Choroid plexus epithelial cell (primary cell): ENCODE measurements at places on chromosomes 11 and 22.

GRCh38 chr11:58580311-58580710 is 1.4 kb downstream of the ZFP91 start:
- no peak for DNase-seq

GRCh38 chr22:25765016-25765367 is 23.0 kb downstream of the MYO18B start:
- DNase-seq: no peak

DNA sequence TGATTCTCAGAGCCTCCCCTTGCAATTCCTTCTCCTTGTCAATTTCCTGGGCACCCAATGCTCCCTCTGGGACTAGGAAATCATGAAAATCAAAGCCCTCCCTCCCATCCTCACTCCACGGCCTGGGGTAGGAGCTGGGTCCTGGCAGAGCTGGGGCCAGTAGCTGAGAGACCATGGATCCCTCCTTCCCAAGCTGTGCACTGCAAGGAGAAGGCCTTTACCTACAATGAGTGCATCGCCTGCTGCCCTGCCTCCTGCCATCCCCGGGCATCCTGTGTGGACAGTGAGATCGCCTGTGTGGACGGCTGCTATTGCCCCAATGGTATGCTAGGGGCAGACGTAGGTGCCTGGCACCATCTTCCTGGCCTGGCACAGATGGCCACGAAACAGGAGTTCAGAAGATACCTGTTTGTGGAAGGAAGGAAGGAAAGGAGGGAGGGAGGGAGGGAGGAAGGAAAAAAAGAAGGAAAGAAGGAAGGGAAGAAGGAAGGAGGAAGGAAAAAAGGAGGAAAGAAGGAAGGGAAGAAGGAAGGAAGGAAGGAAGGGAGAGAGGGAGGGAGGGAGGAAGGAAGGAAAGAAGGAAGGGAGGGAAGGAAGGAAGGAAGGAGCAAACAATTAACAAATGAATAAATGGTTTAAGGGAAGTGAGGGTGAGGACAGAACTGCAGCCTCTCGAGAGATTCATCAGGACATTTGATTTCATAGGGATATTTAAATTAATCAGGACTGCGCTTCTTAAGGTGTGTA is 12.5 kb downstream of the OTOG start:
- DNase-seq: no peak

- DNase-seq: peak; percentile 95
Measured at GRCh38 chr11:73931039-73931645, 19.7 kb upstream of the DNAJB13 start.

DNA sequence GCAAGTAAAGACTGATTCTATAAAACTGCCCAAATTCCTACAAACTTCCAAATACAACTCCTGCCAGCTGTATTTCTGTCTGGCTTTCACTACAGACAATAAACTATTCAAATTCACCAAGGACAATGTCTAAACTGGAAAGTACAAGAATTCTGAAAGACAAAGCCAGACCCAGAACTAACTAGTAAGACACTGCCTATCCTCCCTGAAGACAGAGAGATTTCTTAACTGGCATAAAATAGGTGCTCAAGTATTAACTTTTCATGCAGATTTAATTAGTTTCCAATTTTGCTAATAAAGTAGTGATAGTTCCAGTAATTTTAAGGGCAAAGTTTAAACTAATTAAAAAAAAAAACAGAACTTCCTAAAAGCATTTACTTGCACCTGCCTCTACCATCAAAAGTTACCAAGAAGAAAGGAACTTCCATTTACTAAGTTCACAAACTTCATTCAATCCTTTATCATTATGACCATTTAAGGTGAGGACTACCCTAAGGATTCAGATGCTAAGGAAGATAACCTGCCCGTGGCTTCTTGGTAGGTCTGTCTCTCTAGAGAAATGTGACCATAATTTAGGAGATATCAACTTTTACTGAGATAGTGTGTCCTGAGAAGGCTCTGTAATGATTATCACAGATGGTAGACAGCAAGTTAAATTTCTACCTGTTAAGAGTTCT is 45.2 kb downstream of the CELF1 start:
- no peak for DNase-seq

GRCh38 chr11:129637983-129638776 is 177.5 kb upstream of the TMEM45B start:
- DNase-seq: no peak

GRCh38 chr22:49357661-49358440 is 469.8 kb downstream of the BRD1 start:
- no peak for DNase-seq

DNA sequence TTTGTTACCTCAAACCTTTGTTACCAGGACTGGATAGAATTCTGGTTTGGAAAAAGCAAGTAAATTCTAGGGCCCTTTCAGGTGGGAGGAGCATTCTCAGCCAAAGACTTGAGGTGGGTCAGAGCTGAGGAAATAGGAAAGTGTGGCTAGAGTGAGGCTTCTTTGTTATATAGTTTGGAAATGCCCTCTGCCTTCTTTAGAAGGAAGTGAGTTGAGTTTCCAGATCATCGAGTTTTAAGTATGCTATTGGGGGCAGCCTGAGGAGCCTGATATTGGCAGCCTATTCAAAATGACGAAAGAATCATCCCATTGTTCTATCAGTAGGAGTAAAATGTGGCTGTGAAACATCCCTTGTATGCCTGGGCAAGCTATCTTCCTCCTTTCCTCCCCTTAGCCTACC is 134.1 kb downstream of the ARHGAP42 start:
- no peak for DNase-seq

GRCh38 chr22:22418957-22419356 is 89.6 kb downstream of the ZNF280B start:
- no peak for DNase-seq

DNA sequence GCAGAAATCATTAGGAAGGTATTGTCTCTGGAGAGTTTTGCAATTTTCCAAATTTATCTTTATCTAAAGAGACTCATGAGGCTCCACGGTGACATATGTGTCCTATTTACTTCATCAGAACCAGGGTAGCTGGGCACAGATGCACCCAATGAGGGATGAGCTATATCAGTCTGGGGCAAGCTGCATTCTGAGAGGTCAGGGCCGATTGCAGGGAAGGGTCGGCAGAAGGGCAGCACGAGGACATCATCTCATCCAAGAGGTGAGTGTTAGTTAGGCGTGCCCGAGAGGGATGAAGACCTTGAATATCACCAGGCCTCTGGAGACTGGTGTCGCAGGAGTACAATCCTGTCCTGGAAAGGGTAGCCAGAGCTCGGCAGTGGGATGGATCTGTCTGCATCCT is 41.0 kb upstream of the SPON1 start:
- DNase-seq: no peak

DNA sequence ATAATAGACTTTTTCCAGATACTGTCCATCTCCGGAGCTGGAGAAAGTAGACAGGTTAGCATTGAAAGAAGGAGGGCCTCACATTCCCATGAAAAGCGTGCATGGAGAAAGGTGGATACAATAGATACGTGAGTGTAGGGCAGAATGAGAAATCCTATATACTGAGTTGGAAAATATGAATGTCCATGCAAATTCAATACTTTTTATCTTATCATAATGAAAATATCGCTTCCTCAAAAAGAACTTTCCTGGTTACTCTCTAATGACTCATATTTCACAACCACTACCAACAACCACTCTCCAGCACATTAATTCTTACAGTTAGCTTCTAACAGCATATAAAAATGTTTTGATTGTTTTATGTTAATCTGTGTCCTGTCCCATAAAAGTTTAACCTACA is 22.0 kb upstream of the MS4A6A start:
- DNase-seq: no peak

DNA sequence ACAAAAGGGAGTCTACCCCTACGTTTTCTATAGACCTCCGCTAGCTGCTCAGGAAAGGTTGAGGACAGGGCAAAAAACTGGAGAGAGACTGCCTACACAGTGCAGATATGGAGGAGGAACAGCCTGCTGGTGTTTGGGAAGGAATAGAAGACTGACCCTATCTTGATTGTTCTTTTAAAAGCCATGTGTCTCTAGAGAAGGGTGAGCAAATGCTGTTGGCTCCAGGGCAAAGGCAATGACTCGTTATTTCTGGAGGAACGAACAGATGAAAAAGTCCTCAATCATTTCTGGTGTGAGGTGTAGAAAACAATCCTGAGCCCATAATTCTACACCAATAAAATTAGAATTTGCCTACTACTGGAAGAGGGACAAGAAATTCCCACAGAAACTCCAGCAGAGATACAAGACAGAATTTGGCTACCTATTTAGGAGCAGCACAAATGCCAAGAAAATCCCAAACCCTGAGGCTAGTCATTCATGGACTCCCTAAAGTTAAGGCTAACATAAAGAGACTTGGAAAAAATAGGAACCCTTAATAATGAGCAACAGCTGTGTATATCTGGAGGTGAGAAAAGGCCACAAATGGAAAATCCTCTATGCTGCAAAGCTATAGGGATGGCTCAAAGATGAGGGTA is 1206.3 kb upstream of the CNTN5 start:
- peak; percentile 7 for DNase-seq

GRCh38 chr11:105911454-105911853 is 110.6 kb downstream of the MSANTD4 start:
- peak; percentile 28 for DNase-seq

- DNase-seq: no peak
Measured at GRCh38 chr11:109424901-109425300, 2.9 kb downstream of the C11orf87 start.

- no peak for DNase-seq
Measured at GRCh38 chr11:1392111-1392510, 2.4 kb downstream of the BRSK2 start.

DNA sequence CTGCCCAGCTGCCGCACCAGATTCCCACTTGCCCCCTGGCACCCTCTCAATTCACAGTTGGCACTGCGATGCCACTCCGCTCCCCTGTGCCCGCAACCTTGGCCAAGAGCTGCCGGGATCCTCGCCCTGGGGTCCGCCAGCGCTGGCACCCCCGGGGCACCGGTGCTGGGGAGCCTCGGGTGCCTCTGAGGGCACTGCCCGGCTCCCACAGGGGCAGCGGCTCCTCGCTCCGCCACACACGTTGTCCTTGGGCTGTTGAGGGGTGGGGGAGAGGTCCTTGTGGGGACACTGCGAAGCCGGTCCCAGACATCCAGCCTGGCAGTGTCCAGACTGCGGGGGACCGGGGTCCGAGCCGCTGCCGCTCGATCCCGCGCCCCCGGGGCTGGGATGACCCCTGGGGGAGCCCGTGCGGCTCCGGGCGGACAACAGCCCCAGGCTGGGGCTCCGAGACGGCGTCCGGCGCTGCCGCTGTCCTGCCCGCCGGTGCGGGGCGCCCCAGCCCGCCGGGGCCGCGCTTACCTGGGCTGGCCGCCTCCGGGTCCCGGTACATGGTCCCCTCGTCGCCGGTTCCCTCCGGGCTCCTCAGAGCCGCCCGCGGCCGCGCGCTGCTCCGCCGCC is 496 bp downstream of the SYT7 start:
- DNase-seq: no peak

DNA sequence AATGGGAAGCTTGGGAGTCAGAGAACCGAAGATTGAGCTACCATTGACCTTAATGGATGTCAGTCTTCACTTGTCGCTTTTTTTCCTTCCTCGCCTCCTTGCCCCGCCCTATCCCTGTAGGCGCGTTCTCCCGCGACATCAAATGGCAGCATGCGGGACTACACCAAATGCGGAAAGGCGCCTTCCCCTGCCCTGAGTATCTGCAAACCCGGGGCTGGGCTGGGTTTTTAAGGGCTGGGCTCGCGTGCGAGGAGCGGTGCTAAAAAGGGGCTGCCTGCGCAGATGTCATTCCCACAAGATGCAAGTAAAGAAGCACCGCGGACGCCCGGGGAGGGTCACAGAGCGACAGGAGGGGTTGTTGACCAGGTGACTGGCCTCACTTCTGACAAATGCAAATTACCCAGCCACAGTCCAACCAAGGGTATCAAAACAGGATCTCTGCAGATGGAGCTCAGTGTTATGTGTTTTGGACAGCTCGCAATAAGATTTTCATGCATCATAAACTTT is 4.7 kb upstream of the FAM111B start:
- DNase-seq: peak; percentile 51

DNA sequence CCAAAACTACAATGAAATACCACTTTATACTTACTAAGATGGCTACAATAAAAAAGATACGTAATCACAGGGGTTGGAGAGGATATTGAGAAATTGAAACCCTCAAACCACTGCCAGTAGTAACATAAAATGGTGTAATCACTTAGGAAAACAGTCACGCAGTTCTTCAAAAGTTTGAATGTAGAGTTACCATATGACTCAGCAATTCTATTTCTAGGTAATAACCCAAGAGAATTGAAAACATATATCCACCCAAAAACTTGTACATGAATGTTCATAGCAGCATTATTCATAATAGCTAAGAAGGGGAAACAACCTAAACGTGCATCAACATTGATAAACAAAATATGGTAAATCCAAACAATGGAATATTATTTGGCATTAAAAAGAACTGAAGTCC is 24.4 kb upstream of the PSMA1 start:
- peak; percentile 65 for DNase-seq

DNA sequence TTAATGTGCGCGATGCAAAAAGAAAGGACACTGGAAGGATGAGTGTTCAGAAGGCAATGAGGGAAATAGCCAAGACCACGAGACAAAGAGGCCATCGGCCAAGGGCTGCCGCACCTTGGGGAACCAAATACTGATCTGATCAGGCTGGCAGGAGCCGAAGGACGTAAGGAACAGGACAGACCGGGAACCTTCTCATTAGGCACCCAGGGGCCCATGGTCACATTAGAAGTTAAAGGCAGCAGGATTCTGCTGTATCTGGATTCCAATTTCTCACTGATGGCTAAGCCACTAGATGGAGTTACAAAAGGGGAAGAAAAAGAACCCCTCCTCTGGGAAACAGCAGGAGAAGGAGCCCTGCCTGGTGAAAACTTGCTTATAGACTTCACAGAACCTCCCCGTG is 28.8 kb upstream of the CPT1A start:
- DNase-seq: no peak

GRCh38 chr11:130213979-130214281 is 54.3 kb downstream of the ST14 start:
- no peak for DNase-seq

- no peak for DNase-seq
Measured at GRCh38 chr11:128271401-128271800, 316.0 kb downstream of the ETS1 start.

GRCh38 chr11:2098691-2099515 is 40.3 kb downstream of the IGF2 start:
- DNase-seq: no peak

DNA sequence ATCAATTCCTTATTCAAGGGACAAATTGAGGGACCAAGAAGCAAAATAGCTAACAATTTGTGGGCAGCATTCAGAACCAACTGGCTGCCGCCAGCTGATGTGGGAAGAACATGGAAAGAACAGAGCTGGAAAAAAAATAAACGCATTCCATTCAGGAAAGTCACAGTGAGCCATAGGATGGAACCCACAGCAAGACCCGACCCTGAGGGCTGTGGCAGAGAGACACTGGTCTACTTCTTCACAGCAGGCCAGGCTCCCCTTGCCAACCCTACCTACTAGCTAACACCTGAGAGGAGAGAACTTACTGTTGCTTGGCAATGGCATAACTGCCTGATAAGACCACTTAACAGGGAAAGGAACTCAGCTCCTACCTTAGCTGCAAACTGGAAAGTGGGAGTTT is 123.5 kb upstream of the APOA1 start:
- DNase-seq: peak; percentile 52
